ENCODE measurements at places on chromosomes 16 and 17.

- peak; percentile 4 for DNase-seq
Observed at GRCh38 chr16:79599256-79599836, 1.2 kb downstream of the MAF start.

DNA sequence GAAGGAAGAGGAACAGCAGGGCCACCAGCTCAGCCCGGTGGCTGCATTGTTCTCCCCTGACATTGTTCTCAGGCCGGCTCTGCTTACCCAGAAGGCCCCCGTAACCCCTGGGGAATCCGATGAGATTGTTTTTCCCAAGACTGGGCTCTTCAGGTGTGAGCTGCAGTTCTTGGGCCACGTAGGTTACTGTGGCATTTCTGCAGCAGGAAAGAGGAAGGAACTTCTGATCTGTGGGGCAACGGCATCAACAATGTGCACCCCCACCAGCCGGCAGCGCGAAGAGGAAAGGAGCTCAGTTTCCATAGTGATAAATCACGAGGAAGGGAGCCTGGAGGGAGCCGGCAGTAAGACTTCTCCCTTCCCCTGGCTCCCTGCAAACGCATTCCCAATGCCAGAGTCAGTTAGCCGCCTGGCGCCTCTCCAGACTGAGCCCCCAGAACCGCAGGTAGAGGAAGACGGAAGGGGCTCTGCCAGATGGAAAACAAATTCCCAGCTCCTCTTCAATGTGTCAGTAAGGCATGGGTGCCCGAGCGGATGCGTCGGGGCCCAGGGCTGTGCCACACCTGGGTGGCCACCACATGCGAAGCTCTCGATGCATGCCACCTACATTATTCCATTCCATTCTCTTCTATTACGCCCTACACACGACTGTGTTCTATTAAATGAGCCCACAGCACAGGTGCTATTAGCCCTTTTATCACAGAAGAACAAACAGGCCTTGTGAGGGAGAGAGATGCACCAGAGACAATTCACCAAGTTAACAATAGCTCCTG lies 21.5 kb upstream of the PECAM1 start:
- no peak for DNase-seq

DNA sequence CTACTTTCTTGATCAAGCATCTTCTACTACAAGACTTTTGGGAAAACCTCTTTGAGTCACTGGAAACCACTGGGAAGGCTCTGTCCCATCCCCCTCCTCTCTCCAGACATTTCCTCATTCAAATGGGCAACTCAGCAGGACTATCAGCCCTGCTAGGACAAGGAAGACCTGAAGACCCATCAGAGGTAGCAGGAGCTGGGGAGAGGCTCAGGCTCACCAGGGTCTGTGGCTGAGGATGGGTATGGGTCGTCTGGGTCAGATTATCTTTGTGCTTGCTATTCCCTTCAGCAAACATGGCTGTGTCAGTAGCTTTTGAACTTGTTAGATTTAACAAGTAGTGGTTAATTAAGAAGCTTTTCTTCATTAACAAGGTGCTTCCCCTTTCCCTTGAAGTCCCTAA lies 15.0 kb upstream of the NF1 start:
- DNase-seq, result no peak

GRCh38 chr17:4598776-4599504 lies 14.6 kb downstream of the SMTNL2 start:
- DNase-seq, result peak; percentile 72

- no peak for DNase-seq
Observed at GRCh38 chr16:68009157-68009735, 6.5 kb downstream of the DPEP2NB start.

GRCh38 chr17:78242024-78242742 lies 10.8 kb downstream of the TMEM235 start:
- no peak for DNase-seq

DNA sequence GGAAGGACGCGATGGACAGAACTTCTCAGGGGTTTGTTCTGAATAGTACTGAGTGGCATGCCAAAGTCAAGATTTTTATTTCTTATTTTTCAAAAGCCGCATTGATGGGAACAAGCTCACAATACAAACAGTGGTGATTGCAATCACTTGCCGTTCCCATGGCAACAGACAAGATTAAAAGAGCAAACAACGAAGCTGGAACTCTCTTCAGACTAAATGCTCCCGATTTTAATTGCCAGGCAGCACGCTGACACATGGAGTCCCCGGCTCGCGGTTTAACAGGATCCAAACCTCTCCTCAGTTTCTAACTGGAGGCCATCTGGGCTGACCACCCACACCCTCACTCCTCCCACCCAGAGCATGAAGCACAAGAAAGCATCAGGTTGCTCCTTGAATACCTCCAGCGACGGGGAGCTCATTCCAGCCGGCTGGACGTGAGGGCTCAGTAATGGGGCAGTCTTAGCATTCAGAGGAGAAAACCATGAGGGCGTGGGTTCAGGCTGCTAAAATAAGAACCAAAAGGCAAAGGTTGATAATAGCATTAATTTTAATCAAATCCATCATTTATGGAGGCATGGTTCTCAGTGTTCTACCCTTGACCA lies 41.5 kb downstream of the AIPL1 start:
- no peak for DNase-seq

DNA sequence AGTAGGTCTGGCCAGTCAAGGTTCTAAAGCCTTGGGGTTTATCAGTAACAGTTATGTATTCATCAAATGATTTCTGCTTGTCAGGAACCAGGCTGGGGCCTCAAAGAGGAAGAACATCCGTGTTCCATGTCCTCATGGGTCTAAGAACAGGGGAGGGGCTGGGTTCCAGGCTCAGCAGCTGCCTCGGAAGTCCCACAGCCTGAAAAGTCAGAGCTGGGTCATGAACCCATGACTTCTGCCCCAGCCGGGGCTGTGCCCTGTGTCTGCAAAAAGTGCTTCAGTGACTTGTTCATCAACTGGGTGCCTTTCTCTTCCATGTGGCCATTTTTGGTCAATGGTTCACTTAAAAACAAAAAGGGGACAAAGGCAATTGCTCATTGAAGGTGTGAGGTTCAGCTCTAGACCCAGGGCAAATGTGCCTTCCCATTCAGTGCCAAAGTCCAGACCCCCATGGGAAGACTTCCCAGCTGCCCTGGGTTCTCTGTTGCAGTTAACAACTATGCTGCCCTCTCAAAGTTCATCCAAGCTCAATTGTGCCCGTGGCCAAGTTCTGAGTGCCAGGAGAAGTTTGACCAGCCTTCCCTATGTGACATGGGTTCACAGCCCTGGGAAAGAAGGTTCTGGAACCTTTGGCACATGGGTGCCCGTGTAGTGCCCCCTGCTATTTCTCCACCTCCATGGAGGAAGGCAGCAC lies 18.5 kb downstream of the TBKBP1 start:
- no peak for DNase-seq

DNA sequence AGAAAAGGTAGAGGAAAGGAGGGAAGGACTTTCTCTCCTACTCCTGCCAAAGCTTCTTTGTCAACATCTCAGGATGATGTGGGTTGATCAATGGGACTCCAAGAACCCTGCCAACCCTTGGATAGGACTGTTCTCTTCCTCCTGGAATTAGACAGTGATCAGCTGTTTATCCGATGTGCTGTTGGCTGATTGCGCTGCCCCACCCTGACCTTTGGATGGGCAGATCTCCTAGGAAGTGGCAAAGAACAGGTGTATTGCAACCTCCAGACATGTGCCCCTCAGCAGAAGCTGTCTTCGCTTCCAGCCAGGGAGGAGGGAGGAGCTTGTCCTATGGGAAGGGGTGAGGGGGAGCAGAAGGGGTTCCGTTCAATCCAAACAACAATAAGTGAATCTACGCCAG lies 30.5 kb downstream of the SLC5A11 start:
- DNase-seq, result no peak

DNA sequence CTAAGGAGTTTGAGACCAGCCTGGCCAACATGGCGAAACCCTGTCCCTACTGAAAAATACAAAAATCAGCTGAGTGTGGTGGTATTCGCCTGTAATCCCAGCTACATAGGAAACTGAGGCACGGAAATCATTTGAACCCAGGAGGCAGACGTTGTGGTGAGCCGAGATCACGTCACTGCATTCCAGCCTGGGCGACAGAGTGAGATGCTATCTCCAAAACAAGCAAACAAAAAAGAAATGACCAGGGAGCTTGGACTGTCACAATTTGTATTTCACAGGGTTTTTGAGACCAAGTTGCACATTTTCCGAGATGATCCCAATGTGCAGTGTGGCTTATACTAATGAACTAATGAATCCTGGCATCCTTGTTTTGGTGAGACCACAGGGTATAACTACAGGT lies 156.5 kb downstream of the SLC39A11 start:
- no peak for DNase-seq

DNA sequence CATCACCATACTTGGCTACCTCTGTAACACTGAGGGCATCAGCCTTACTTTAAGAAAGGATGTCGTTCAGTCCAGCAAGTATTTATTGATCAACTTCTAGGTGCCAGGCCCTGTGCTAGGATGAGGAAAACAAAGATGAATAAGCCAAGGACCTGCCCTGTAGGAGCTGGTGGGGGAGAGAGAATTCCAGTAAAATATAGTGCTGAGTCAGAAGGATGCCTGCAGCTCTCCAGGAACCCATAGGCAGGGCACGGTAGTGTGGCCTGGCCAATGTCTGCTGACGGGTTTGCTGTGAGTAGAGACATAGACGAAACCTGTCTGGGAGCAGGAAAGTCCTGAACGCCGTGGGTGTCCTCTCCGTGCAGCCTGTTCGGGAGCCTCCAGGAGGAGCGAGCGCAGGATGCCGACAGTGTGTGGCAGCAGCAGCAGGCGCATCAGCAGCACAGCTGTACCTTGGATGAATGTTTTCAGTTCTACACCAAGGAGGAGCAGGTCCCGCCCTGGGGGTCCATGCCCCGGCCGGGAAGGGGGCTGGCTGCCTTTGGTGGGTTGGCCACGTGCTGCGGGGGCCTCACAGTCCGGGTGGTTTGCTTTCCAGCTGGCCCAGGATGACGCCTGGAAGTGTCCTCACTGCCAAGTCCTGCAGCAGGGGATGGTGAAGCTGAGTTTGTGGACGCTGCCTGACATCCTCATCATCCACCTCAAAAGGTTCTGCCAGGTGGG lies 55.6 kb downstream of the USP43 start:
- DNase-seq, result no peak

Measured in adipocyte (in vitro differentiated cells).